Mucosa of gallbladder (tissue), 1 donor: ENCODE measurements at places on chromosomes 3 and 15. TPM values are rescaled to one million over a fixed set of nuclear protein-coding genes. Genes with fewer than 3 reads are reported as not detected.

- no peak for DNase-seq
Measured at GRCh38 chr15:78621810-78622402, 1.1 kb upstream of the CHRNA3 start.

DNA sequence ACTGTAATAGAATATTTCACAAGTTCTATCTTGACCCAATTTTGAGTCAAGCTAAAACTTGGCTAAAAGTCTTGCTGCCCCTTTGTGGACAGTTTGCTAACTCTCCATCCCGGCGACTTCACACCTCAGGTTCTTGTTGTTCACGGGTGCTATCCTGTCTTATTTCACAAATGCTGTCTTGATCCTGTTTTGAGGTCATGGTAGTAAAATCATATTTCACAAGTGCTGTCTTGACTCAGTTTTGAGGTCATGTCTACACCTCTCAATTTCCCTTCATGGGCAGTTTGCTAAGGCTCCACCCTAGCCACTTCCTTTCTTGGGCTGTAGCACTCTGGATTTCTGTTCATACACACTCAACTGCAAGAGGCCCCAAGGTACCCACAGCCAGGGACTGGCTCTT is 45.0 kb upstream of the GK5 start:
- no peak for DNase-seq

FGF12 gene
- total RNA-seq, result 1.4 TPM

DNA sequence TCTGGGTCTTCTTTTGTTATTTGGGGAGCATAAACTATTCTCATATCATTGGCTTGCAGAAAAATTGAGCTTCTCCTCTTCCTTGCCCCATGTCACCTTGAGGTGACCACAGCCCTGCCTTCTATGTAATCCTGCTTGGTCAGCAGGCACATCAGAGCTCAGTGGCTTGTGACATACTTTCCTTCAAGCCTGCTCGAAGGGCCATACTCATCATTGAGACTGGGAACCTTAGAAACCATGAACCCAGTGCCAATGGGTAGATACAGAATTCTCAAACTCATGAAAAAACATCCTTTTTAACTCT is 3.7 kb upstream of the CCR2 start:
- DNase-seq, result no peak

DNA sequence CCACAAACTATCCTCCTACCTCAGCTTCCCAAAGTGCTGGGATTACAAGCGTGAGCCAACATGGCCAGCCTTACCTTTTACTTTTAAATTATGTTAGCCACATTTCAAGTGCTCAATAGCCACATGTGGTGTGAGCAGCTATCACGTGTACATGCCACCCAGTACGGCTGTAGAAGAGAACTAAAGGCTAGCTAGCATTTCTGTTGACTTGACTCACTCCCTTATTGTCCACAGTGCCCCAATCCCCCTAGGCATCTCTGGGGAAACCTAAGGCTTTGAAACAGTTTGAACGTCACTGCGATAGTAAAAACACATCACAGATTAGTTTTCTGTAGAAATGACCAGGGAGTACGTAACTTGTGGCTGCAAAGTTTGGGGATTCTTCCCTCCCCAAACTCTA is 12.0 kb downstream of the C15orf40 start:
- DNase-seq, result no peak

SCN5A gene
- total RNA-seq, result 0.20 TPM

DNA sequence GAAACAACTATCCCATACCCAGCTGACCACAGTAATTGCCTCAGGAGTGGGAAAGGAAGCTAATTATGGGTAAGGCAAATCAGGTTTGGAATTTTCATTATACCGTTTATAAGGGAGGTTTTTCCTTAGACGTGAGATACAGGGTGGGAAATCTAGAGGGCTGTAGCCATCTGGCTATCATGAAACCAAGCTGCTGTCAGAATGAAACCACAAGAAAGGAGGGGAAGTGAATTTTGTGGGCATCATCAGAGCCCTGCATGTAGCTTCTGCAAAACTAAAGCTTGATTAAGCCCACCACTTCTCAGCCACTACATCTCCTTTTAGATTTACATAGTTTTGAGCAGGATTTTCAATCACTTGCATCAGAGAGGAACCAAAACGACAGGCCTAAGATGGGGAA is 893.5 kb downstream of the TUSC7 start:
- no peak for DNase-seq

GRCh38 chr15:26087881-26088280 is 224.8 kb upstream of the ATP10A start:
- DNase-seq, result no peak

ACTRT3 gene
- total RNA-seq, result 1.6 TPM

GRCh38 chr15:71607383-71607782 is 203.0 kb upstream of the NR2E3 start:
- DNase-seq, result no peak

STAC gene
- total RNA-seq, result 11.9 TPM

PCYT1A gene
- total RNA-seq, result 54.9 TPM

DNA sequence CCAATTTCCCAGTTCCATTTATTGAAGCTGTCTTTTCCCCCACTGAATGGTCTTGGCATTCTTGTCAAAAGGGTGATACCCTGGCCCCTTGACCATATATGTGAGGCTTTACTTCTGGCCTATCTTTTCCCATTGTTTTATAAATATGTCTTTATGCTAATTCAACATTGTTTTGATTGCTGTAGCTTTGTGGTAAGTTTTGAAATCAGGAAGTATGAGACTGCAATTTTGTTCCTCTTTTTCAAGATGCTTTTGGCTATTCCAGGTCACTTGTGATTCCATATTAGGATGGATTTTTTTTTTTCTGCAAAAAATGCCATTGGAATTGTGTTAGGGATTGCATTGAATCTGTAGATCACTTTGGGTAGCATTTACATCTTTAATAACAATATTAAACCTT is 141.2 kb upstream of the MANF start:
- DNase-seq, result no peak

LRTM1 gene
- not detected for total RNA-seq

DNA sequence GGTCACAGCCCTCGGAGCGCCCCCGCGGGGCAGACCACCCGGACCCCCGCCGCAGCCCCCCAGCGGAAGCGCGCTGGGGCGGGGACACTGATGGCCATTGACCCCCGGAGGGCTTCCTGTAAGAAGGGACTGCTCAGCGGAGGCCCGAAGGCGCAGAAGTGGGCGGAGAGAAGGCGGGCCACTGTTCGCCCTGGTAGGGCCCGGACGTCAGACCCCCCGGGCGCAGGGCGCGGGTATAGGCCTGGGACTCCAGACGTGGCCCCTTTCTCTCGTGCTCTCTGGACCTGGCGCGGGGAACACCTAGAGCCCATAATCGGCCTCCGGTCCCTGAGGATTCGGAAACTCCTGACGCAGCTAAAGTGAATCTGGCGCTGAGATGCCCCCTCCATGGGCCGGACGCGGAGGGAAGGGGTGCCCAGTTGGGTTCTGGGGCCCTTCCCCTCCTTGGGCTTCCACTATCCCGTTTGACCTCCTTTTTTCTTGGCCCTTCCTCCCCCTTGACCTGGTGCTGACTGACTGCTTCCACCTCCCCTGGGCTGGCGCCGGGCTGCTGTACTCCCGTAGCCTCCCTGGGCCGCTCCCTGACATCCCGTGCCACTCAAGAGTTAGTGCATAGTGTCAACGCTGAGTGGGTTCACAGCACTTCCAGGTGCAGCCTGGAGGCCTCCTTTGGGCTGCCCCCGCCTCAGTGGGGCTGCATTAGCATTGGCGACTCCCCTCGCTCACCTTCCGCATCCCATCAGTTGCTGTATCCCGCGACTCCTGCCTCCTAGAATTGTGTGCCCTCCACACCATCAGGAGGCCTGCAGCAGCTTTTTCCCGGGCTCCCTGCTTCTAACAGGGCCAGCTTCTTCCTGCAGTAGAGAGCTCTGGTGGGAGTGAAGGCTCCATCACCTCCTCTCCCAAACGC is 694 bp downstream of the ABTB1 start:
- no peak for DNase-seq

DNA sequence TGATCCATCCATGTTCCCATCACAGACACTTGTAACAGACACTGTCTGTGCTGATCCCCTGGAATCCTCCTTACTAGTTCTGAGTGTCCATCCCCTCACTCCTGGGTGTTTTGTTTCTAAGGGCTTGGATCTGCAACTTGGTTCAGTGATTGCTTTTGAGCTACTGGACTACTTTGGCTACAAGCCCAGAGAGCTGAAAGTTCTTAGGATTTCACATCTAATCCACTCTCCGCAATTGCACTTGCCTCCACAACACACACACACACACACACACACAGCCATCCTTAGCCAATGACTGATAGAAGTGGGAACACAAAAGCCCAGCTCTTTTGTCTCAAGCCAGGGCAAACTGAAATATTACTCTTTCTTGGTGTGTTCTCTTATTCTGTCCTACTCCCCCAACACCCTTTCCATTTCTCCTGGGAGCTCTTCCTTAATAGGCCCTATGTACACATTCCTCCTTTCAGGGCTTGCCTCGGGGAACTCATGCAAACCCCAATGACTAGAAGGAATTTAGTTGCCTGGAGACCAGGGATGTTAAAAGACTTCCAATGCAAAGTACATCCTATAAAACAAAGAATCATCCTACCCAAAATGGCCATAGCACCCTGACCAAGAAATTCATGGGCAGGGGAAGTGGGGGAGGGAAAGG is 206.1 kb upstream of the UBE2E2 start:
- DNase-seq, result no peak

TPRG1 gene
- total RNA-seq, result 3.9 TPM

GRCh38 chr3:120763601-120764000 is 21.1 kb downstream of the GTF2E1 start:
- no peak for DNase-seq
